ENCODE measurements at places on chromosomes 1 and 21.

- peak; percentile 23 for DNase-seq
These were observed 14.6 kb upstream of the UMODL1 start for GRCh38 chr21:42056468-42056867.

DNA sequence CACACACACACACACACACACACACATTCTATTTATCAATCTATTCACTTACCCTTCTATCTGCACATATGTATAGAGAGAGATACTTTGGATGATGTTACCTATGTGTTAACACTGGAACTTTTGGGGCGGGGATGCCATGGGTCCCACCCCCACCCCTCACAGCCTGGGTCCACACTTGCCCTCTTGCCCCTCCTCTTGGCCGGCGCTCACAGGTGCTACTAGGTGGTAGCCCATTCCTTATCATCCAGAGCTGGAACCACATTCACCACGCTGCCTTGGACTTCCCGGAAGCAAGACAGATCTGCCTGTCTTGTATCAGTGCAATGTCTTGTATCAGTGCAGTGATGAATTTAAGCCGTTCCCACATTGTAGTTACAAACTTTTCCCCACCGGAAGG lies 85.1 kb downstream of the LBR start:
- DNase-seq: no peak

- DNase-seq: no peak
These were observed 14.4 kb downstream of the CD58 start for GRCh38 chr1:116556289-116557006.

GRCh38 chr1:206068314-206068713 lies 15.3 kb downstream of the RHEX start:
- no peak for DNase-seq

DNA sequence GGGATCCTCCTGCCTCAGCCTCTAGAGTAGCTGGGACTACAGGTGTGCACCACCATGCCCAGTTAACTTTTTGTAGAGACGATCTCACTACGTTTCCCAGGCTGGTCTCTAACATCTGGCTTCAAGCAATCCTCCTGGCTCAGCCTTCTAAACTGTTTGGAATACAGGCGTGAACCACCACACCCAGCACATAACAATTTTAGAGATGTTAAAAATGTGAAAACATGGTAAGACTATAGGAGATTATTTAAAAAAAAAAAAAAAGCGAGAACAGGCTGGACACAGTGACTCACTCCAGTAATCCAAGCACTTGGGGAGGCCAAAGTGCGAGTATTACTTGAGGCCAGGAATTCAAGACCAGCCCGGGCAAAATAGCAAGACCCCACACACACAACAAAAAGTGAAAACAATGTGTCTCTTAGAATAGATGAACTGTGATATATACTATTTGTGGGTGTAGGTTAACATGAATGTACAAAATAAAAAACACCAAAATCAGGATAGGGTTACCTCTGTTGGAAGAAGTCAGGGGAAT lies 19.6 kb downstream of the CCDC18 start:
- no peak for DNase-seq
